ENCODE measurements at places on chromosomes 12 and 14.

- peak; percentile 64 for DNase-seq
These were observed 32.7 kb upstream of the SNX6 start for GRCh38 chr14:34662561-34663088.

GRCh38 chr12:40693207-40693821 lies 1.1 kb downstream of the CNTN1 start:
- peak; percentile 0 for DNase-seq

DNA sequence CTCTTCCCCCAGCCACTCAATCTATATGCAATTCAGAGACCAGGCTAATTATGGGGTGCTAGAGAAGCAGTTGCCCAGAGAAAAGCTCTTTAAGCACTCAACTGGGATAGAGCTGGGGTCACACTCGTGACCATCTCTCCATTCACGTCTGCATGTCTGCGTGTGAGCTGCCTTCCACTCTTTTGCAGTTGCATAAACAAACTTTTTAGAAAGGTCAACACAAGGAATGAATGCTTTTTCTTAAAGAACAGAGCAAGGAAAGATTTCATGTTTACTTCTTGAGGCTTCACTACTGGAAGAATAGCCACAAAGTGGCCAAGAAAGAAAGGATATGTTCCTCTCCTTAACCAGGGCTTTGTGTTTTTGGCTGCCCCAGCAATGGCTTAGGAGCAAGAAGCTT lies 151.1 kb downstream of the SAMD4A start:
- DNase-seq = no peak

DNA sequence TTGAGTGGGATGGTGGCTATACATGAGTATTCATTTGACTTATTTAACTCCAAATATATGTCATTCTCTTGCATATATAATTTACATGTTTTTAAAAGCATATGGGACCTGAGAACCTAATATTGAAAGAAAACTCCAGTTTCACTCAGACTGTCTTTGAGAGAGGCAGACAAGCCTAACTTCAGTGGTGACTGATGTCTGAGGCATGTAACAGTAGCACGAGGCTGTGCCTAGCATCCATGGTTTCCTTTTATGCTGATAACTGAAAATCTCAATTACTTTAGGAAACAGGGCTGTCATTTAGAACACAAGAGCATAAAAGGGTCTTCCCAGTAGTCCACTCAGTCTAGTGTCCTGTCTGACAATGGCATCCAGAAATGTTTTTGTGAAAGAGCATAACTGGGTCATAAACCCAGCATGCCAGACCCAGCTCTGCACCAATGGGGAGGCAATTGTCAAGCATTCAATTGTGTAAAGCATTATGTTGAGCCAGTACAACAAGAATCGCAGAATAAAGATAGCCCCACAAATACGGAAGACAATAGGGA lies 24.3 kb downstream of the MAPK1IP1L start:
- peak; percentile 51 for DNase-seq

DNA sequence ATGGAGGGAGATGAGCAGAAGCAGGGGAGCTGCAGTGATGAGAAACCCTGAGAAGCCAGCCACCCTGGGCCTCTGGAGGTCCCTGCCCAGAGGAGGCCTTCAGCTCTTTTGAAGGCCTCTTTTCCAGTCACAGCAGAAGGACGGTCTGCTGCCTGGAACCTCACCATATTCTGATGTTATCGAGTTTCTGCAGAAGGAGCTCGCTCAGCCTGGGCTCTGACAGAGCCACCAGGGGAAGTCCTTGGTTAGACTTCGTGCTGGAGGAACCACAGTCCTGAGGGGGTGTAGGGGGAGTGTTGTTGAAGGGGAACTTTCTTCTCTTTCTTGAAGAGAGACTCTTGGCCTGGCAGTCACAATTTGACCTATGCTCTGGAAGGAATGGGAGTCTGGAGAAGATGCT lies 25.1 kb upstream of the BATF start:
- no peak for DNase-seq

DNA sequence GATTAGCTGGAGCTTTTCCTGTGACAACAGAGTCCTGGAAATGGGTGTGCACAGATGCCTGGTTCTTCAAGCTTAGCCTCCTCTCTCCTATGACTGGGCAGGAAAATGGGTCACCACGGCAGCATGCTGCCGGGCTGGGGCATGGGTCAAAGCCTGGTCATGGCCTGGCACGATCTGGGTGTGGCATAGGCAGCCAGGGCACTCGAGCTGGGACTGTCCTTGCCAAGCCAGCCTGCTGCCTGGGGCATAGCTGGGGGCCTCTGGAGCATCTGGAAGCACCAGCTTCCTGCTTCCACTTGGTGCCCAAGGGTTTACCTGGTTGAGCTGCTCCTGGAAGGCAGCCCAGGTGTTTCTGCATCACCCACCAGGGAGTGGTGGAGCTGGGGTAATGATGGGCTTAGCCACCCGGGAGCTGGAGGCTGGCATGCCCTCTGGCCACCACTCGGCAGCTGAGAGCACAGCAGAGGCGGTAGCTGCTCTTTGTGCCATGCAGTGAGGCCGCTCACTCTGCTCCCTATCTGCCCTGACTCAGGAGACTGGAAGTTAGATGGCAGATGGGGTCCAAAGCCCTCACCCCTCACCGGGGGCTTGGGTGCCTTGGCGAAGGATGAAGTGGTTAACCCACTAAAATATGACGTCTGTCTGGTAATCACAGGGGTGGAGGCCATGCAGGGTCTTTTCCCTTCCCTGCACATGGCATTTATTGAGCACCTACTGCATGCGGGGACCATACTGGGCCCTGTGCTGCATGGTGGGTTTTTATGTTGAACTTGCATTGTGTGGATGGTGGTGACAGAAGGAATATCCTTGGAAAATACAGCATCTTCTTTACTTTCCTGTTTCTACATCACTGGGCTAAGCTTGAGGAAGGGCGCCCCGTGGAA lies 1.7 kb downstream of the OTUB2 start:
- no peak for DNase-seq

DNA sequence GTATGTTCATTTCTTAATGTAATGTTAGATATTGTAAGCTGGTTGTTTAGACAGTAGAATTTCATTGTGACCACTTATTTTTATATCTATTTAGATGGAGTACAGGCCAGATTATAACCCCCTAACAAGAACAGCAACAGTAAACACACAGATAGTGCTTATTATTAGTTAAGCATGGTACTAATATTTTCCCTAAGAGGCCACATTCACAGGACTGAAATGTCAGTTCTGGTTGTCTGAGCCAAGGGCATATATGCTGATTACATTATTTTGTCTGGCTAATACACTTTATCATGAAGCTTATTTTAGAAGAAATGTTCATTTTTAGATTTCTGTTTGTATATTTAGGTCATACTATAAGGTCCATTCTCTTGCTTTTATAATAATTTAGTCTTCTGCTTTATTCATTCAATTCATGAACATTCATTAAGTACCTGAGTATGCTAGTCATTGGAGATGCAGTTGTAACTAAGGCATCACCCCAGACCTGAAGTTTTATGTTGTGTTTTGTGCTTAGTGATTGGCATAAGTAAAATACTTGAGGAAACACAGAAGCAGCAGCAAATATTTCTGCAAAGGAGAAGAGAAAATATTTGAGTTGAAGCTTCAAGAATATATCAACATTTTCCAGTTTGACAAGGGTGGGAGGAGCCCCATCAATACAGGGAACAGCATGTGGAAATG lies 413.7 kb downstream of the RAD51B start:
- no peak for DNase-seq

GRCh38 chr12:113497693-113498092 lies 26.0 kb upstream of the LHX5 start:
- DNase-seq = no peak

DNA sequence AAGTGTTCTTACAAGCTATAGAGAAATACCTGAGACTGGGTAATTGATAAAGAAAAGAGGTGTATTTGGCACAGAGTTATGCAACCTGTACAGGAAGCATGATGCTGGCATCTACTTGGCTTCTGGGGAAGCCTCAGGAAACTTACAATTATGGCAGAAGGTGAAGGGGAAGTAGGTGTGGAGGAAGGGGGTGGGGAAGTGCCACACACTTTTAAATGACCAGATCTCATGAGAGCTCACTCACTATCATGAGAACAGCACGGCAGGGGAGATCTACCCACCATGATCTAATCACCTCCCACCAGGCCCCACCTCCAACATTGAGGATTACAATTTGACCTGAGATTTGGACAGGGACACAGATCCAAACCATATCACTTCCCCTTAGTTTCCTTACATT lies 32.8 kb downstream of the TSHR start:
- no peak for DNase-seq

- DNase-seq = no peak
These were observed 16.6 kb downstream of the PITPNM2 start for GRCh38 chr12:123134271-123134671.

DNA sequence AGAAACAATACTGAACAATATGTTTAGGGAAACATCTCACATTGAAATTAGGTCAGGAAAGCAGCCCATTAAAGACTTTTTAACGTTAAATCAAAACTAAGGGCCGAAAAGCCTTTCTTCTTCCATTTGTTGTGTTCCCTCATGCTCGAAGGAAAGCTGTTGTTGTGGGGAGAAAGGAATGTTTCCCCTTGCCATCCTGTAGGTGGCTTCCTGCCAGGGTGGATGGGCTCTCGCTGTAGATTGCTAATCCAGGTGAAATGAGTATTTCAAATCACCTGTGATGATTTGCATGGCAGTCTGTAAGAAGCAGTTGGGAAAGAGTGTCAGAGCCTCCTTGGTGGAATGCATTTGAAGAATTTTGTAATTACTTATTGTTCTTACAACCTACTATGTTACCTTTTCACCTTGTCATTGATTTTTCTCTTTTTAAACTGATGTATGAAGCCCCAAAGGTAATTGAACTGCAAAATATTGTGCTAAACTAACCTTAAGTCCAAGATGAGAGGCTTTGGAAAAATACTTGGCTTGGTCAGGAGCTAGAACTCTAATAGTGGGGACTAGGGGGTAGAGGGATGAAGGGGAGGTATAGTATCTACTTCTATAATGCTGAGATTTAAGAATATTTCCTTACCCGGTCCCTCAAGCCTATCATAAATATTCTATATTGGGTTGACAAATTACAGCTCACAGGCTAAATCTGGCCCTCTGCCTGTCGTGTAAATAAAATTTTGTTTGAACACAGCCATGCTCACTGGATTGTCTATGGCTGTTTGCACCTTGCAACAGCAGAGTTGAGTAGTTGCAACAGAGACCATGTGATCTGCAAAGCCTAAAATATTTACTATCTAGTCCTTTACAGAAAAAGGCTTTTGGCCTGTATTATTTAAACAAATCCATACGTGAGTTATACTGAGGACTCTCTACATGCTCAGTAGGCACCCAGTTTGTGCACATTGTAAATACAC lies 7.7 kb upstream of the DCP1B start:
- no peak for DNase-seq

GRCh38 chr12:55610598-55610997 lies 26.1 kb upstream of the OR10P1 start:
- DNase-seq = no peak

- no peak for DNase-seq
These were observed 1097.3 kb upstream of the FLRT2 start for GRCh38 chr14:84432676-84433075.

GRCh38 chr14:58238252-58239243 lies 6.1 kb upstream of the PSMA3 start:
- DNase-seq = peak; percentile 66

DNA sequence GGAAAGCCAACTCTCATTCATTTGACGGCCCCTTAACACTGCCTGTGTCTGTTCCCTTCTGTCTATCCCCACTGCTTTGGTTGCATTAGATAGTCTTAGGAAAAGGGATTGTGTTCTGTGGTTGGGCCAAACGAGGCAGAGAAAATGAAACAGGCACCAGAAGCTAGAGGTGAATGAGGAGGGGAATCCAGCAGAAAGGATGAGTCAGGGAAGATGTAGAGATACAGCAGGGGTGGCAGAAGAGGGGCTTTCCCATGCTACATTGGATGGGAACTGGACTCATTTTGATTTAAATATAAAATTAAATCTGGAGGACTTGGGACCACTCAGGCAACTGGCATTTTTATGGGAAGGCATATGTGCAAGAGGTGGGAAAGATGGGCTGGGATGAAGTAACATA lies 43.3 kb downstream of the OTOGL start:
- DNase-seq = no peak

DNA sequence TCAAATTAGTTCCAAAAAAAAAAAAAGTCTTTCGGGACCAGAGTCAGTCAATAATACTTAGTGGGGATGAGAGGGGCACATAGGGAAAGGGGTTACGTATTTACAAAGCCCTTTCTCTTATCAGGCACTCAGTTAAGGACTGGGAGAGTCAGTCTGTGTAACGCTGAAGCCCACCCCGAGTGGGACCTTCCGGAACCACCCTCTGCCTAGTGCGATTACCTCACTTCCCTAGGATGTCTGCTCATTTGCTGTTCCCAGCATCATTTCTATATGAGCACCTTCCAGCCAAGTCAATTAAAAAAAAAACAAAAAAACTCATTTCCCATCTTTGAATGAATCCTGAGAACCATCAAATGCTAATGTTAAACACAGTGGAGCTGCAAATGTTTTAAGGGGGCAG lies 76.9 kb downstream of the BMP4 start:
- DNase-seq = no peak

DNA sequence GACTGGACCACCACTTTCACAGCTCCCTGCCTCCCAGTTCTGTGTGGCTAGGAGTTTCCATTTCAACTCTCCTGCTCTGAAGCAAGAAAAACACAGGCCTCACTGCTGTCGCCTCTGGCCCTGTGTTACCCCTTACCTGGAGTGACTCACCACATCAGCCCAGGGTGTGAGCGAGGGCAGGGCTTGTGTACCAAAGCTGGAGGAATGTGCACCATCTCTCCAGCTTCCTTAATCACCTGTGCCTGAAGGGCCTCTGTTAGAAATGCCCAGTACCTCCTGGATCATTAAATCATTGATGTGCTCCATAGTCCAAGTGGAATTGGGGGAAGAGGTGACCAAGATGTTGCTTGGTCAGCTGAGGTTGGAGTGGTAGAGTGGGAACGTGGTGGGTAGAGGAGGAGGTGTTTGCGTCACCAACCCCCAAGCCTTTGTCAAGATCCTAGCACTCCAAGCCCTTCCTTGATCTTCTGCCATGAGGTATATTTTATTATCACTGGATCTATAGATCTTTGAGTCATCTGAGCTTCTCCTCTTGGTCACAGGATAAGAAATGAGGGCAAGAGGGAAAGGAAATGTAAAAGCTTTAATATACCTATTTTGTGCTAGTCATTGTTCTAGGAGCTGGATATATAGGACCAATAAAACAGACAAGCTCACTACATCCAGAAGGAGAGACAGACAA lies 51.3 kb downstream of the SSPN start:
- DNase-seq = no peak

- DNase-seq = no peak
These were observed 37.1 kb upstream of the LMNTD1 start for GRCh38 chr12:25590011-25590721.

GRCh38 chr12:121038861-121039668 lies at the start of gene OASL:
OASL (minus strand) TSS chr12:121039246; CDS start chr12:121038971, 275 bp downstream.
- DNase-seq = peak; percentile 54

GRCh38 chr14:51546603-51547258 lies 105.0 kb upstream of the FRMD6 start:
- no peak for DNase-seq

- no peak for DNase-seq
These were observed 28.3 kb upstream of the COL2A1 start for GRCh38 chr12:48032597-48032996.
